ENCODE measurements at places on chromosomes 1 and 21.

GRCh38 chr1:212816567-212817278 lies 25.0 kb downstream of the TATDN3 start:
- no peak for DNase-seq

GRCh38 chr21:40636026-40636425 lies 210.9 kb downstream of the DSCAM start:
- DNase-seq = no peak

DNA sequence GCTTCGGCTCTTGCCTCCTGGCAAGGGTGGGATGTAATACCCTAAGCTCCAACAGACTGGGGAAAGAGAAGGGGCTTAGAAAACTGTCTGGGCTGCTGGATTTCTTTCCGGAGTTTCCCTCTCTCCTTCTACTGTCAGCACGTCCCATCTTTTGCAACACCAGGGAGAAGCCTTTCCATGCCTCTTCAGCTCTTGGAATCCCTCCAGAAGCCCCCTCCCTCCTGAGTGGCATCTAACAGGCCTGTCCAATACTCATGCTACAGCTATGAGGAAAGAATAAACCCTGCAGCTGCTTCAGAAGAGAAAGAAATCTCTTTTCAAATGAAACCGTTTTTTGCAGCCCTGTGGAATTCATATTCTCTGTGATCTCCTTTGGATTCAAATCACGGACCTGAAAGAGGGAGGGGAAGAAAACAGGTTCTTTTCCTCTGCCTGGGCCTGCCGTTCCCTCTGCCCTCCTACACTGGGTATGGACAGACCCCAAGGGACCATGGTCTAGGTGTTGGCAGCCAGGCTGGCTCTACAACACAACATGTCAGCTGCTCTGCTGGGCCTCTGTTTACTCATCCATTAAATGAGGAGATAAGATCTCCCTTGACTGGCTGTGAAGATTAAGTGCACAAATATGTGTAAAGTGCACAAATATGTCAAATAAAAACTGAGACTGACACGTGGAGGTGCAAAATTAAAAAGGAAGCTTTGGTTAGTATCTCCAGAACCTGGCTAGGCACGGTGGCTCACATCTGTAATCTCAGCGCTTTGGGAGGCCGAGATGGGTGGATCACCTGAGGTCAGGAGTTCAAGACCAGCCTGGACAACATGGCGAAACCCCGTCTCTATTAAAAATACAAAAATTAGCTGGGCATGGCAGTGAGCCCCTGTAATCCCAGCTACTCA lies 6.0 kb upstream of the CAPN2 start:
- no peak for DNase-seq

DNA sequence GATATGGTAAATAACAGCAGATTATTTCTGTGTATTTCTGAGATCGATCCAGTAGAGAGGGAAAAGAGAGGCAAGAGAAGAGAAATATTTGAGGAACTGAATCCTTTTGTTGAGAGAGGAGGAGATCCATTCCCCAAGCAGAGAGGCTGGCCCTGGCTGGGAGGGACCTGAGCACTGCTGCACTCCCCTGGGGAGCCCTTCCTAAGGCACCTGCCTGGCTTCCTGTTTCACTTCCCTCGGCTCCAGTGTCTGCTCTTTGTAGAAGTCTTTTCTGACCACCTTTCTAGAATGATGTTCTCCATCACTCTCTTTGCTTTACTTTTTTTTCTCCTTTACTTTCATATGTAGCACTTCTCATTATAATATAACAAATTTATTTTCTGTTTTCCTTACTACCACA lies 42.3 kb upstream of the SLC6A9 start:
- DNase-seq = no peak

Measured in GM12864 (cell line).